ENCODE measurements at places on chromosomes 3 and 15.

GRCh38 chr3:142211034-142211433 is 14.4 kb downstream of the GK5 start:
- peaks cover 13% of the 10 kb centered on the region for H3K4me1 ChIP-seq
- no peak overlapping the region for H3K27ac ChIP-seq
- DNase-seq = no peak
- no peaks in the 10 kb centered on the region for H3K27me3 ChIP-seq

DNA sequence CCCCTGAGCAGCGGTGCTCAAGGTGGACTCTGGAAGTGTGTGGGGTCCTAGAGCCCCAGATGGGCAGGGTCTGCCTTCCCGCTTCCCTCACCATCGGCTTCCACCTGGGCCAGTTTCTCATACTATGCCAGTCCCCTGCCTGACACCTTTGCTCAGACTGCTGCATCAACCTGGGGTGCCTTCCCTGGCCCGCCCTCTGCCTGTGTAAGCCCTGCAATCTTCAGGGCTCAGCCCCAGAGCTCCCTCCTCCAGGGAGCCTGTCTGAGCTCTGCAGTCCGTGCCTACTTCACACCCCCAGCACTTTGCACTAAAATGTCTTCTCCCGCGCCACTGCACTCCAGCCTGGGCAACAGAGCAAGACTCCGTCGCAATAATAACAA is 13.1 kb downstream of the CSK start:
- DNase-seq = no peak
- H3K27ac ChIP-seq = no peak overlapping the region

DNA sequence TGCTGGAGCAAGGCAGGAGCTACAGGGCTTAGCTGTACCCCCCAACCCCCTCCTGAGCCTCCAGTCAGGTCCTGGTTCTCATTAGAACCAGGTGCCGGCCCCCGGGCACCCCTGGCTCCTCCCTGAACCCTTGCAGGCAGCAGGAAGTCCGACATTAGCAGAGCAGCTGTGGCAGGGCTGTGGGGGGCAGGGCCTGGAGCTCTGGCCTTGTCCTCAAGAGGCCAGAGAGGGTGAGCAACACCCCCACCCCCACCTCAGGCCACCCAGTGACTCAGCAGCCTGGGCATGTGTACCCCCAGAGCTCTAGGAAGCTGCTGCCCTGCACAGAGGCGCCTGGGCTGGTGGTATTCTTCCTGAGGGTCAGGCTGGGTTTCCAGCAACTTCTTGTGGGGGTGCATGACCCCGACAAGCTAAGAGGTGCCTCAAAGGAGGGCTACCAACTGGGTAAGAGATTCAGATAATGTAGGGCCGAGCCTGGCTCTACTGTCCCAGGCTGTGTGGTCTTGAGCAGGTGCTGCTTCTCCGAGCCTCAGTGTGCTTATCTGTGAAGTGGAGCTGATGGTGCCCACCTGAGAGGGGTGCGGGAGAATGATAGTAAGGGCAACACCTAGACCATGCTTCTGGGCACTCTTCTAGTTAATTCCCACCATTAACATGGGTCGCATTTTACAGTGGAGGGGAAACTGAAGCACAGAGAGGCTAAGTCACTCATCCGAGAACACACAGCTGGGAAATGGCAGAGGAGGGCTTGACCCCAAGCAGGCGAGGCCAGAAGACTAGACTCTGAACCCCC is 16.0 kb downstream of the H1-8 start:
- peak overlapping the region; percentile 65 for H3K27ac ChIP-seq
- H3K27me3 ChIP-seq = no peaks in the 10 kb centered on the region
- peaks cover 4% of the 10 kb centered on the region for H3K36me3 ChIP-seq
- peaks cover 36% of the 10 kb centered on the region for H3K4me1 ChIP-seq
- H3K4me3 ChIP-seq = no peak overlapping the region
- DNase-seq = peak; percentile 79

- no peak overlapping the region for H3K4me3 ChIP-seq
- peak; percentile 79 for DNase-seq
- H3K27ac ChIP-seq = peak overlapping the region; percentile 60
- no peaks in the 10 kb centered on the region for H3K27me3 ChIP-seq
- peaks cover 33% of the 10 kb centered on the region for H3K4me1 ChIP-seq
These were observed 4.5 kb downstream of the DNAJC13 start for GRCh38 chr3:132421832-132422231.

DNA sequence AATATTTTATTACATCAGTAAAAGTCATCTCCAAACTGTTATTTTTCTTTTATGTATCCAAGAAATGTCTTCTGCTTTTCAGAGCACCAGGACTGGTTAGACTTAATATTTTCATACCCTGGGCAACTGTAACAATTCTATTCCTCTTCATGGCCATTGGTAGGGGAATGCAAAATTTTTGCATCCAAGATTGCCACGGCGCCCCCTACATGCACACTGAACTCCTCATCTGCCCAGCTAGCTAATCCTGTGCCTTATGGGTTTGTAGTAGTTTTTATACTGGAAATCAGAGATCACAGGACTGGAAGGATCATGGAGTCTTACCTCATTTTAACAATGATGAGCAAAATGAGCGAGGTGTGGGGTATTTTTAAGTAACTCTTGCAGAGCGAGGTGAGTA is 74.2 kb downstream of the CRTC3 start:
- no peak overlapping the region for H3K4me3 ChIP-seq
- no peak overlapping the region for H3K27ac ChIP-seq
- no peaks in the 10 kb centered on the region for H3K4me1 ChIP-seq
- H3K27me3 ChIP-seq = no peaks in the 10 kb centered on the region
- peaks cover 10% of the 10 kb centered on the region for H3K36me3 ChIP-seq

- no peak overlapping the region for H3K27ac ChIP-seq
- DNase-seq = no peak
- H3K4me3 ChIP-seq = no peak overlapping the region
- no peaks in the 10 kb centered on the region for H3K27me3 ChIP-seq
- no peaks in the 10 kb centered on the region for H3K4me1 ChIP-seq
These were observed 1090.9 kb downstream of the ROBO2 start for GRCh38 chr3:78130741-78131290.

GRCh38 chr15:51267703-51268083 is 70.7 kb downstream of the CYP19A1 start:
- no peaks in the 10 kb centered on the region for H3K4me1 ChIP-seq
- H3K27ac ChIP-seq = no peak overlapping the region
- no peaks in the 10 kb centered on the region for H3K27me3 ChIP-seq

- peaks cover 20% of the 10 kb centered on the region for H3K4me1 ChIP-seq
- no peak overlapping the region for H3K4me3 ChIP-seq
- H3K36me3 ChIP-seq = no peaks in the 10 kb centered on the region
- H3K27ac ChIP-seq = no peak overlapping the region
- no peaks in the 10 kb centered on the region for H3K27me3 ChIP-seq
- DNase-seq = no peak
These were observed 85.6 kb upstream of the PHLDB2 start for GRCh38 chr3:111773484-111773883.

DNA sequence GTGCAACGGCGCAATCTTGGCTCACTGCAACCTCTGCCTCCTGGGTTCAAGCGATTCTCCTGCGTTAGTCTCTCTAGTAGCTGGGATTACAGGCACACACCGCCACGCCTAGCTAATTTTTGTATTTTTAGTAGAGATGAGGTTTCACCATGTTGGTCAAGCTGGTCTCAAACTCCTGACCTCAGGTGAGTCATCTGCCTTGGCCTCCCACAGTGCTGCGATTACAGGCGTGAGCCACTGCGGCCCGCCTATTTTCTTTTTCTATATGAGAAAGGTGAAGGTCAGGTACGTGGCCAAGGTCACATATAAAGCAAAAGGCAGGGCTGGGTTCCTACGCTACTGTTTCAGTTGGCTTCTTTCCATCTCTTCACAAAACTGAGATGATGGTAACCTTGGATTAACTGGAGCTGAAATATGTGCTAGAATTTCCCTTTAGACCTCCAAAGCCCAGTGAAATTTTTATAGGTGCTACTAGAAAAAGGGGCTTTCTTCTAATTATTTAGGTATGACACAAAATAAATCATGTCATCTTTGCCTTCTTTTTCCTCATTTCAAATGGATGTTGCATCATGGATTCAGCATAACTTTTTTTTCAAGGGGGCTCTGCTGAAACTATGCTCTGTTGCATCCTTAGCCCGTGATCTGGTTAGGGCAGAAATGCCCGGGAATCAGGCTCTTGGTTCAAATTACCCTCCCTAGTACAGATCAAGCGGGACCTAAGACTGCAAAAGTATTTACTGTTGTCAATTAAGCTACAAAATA is 68.5 kb downstream of the MYO1E start:
- no peak for DNase-seq
- peak overlapping the region; percentile 95 for H3K27ac ChIP-seq
- no peaks in the 10 kb centered on the region for H3K27me3 ChIP-seq

DNA sequence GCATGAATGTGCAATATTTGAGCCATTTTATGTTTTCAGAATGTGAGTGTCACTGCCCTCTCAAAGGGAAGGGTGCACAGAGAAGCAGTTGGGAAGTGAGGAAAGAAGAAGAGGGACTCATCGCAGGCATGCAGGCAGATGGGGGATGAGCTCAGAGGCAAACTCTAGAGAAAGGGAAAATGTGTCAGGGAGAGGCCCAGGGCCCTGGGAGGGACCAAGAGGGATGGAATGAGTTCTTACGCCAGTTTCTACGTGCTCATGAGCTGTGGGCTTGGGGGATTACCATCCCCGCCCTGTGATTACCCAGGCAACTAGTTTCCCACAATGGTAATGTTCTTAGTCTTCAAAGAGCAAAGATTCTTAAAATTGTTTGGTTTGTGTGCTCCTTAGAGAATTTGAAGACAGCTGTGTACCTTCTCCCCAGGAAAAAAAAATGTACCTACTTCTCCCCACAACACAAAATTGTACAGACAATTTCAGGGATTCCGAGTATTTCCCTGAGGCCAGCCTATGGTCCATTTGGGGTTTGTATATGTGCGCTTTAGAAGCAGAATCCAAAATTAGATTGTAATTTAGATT is 17.8 kb downstream of the GCSAM start:
- no peaks in the 10 kb centered on the region for H3K27me3 ChIP-seq
- H3K36me3 ChIP-seq = no peaks in the 10 kb centered on the region
- no peak overlapping the region for H3K4me3 ChIP-seq
- peak; percentile 10 for DNase-seq

DNA sequence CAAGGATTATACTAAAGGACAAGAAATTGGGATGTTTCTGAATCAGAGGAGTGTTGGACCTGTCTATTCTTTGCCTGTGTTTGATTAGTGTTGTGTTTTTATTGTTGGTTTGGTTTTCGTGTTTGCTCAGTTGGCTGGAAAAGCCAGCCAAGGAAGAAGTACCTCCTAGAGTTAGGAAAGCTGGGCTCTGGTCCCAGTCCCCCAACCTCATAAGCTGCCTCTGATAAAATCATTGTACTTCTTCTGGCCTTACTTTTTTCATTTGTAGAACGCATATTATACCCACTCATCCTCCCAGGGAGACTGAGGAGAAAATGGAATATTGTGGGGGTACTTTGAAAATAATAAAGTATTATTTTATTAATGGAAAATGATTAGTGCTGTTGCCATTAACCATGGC is 177.4 kb upstream of the TRIM42 start:
- 0 out of 2 replicates have a peak, but pooled peaks cover 4% of the 10 kb centered on the region for H3K27me3 ChIP-seq
- H3K4me1 ChIP-seq = no peaks in the 10 kb centered on the region
- H3K27ac ChIP-seq = no peak overlapping the region
- DNase-seq = no peak
- no peak overlapping the region for H3K4me3 ChIP-seq

DNA sequence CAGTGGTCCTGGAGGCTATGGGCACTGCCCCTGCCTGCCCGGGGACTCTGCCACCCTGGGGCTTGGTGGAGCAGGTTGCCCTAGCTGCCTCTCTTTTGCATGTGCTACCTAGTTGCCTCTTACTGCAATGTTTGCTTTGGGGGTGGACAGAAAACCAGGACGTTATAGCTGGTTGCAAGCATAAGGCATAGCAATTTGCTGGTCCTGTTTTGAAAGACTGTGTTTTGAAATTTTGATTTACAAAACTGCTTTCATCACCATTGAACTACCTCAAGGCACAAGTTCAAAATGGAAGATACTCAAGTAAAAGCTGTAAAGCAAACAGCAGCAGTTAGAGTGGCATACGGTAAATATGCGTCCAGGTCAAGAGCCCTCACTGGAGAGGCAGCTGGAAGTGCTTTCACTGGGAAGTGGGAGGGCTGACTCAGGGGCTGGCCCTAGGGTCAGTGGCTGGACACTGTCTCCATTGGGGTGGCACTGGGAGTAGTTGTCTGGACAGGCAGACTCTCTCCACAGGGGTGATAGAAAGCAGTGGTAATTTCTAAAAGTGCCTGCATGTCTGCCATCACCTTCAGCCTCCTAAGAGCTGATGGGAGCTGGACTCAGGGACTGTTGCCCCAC is 138.1 kb downstream of the CHDH start:
- H3K27me3 ChIP-seq = no peaks in the 10 kb centered on the region
- no peak overlapping the region for H3K27ac ChIP-seq
- H3K4me1 ChIP-seq = no peaks in the 10 kb centered on the region
- H3K36me3 ChIP-seq = no peaks in the 10 kb centered on the region
- no peak for DNase-seq
- H3K4me3 ChIP-seq = no peak overlapping the region
